ENCODE measurements at places on chromosomes 13 and 19.
A peak's percentile ranks its signal among the peaks of the same experiment; 100 is the strongest.

- peak; percentile 95 for DNase-seq
Observed at GRCh38 chr19:14006766-14007562, 844 bp upstream of the RFX1 start.

GRCh38 chr13:113005076-113005865 is 36.3 kb downstream of the MCF2L start:
- DNase-seq = no peak

GRCh38 chr13:95251641-95252040 is 49.6 kb downstream of the ABCC4 start:
- no peak for DNase-seq

GRCh38 chr19:53388168-53388567 is 6.8 kb upstream of the ZNF765 start:
- DNase-seq = no peak

GRCh38 chr19:32324631-32325285 is 20.7 kb upstream of the ZNF507 start:
- no peak for DNase-seq

DNA sequence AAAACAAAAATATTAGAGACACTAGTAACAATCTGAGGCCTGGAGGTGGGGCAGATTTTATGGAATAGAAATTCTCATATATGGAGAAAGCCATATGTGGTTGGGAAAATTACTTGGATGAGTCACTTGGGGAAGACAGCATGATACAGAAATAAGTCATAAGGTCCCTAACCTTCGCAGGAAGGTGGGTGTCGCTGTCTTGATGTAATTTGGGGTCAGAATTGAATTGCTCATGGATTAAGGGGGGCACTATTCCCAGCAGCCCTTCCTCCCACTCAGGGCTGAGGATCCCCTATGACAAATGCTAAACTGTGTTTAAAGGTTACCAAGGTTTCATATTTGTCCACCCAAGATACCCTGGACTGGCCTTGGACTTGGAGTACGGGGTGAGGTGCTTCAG is 5.0 kb downstream of the RDH8 start:
- no peak for DNase-seq

DNA sequence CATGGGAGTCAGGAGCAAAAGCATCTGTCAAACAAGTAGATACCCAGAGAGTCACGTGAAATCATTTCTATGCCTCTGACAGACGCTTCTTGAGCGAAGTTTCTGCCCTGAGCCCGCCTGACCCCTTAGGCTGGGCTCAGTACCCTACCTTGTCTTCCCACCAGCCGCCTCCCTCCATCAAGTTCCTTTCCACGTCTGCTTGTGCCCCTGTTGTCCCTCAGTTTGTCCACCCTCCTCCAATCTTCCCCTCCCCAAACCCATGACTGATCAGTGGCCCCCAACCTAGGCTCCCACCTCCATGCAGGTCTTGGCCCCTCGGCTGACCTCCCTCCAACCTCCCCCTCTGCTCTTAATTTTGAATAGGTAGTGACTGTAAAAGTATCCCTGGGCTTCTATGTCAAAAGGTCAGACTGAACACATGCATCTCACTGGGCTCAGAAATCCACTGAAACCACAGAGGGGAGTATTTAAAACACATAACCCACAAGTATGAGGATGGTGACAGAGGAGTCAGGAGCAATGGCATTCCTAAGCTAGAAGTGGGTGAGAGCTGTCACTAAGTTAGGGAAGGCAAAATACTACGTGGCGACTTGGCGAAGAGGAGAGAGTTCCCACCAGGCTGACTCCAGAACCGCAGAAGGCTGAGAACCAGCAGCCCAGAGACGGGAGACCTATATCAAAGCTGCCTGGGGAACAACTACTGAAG is 1.7 kb upstream of the ZNF446 start:
- no peak for DNase-seq

- DNase-seq = peak; percentile 98
Observed at GRCh38 chr13:36818804-36819738, at the start of gene RFXAP. Gene RFXAP (plus strand): TSS chr13:36819222. CDS start chr13:36819358, 136 bp downstream.

DNA sequence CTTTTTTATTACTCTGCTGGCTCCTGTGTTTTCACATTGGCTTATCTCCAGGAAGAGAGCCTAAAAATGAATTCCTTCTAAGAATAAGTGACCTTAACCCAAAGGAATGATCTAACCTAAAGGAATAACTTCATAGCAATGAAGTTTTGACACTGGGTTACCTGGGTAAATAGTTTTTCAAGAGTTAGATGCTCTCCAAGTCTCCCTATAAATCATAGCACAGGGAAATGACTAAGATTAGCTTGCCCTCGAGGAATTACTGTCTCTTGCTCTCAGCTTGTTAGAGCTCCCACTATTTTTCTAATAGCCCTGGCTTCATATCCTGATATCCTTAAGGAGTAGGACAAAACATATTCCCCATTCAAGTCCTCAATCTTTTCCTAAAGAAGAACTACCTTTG is 66.3 kb downstream of the SPRY2 start:
- DNase-seq = no peak

- no peak for DNase-seq
Observed at GRCh38 chr13:103965506-103966243, 899.5 kb upstream of the SLC10A2 start.

- no peak for DNase-seq
Observed at GRCh38 chr13:113650275-113650674, 7.7 kb downstream of the ATP4B start.

DNA sequence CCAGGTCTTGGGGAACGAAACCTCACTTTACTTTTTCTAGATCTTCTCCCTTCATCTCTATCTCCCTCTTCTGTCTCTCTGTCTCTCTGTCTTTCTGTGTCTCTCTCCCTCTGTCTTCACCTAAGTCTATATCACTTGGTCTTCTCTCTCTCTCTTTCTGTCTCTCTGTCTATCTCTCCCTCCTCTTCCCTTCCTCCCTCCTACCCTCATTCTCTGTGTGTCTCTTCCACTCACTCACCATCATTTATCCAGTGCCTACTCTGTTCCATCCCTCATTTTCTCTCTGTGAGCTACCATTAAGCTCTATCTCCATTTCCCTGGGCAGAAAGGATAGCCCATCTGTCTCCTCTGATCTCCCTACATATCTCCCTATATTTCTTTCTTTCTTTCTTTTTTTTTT is 32.2 kb upstream of the FBL start:
- no peak for DNase-seq

DNA sequence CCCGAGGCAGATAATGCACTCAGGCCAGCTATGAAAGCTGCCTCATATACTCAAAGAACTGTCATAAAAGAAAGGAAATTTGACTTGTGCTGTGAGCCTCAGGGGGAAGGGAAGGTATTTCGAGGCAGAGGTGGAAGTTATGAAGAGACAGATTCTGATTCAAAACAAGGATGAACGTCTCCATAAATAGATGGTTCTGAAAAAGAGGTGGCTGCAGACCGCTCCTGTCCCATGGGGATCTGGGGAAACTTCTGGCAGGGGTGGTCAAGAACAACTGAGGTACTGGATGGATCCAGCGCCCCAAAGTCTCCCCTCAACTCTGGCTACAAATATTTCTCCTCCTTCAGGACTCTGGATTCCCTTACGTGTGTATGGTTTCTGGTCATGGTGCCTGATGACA is 168.1 kb upstream of the IRS2 start:
- no peak for DNase-seq

GRCh38 chr19:43605875-43606568 is 5.9 kb upstream of the SRRM5 start:
- no peak for DNase-seq

DNA sequence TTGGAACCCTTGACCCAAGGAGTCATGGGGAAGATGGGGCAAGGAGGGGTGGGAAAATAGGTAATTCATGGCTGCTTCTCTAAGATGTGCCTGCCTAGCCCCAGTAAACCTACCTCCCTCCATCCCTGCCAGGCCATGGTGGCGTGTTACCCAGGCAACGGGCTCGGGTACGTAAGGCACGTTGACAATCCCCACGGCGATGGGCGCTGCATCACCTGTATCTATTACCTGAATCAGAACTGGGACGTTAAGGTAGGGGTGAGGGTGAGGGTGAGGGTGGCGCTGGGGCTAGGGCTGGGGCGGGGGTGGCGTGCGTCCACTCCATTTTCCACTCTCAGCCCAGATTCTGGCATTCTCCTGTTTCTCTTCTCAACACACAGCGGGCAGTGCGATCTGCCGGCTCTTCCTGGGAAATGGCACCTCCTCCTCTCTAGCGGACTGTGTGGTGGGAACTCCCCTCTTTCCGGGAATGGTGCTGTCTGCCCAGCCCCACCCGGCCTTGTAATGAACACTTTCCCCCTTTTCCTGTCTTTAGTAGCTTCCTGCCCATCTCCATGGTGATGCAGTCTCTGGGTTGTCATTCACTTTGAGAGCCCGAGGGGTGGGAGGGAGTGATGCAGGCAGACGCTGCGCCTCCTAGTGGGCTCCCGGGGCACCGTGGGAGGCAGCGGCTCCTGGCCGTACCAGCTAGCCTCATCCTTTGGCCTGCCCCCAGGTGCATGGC is 7.6 kb downstream of the EGLN2 start:
- DNase-seq = peak; percentile 88

GRCh38 chr19:29302002-29302928 is 89.3 kb upstream of the UQCRFS1 start:
- DNase-seq = no peak

- DNase-seq = no peak
Observed at GRCh38 chr13:44293908-44294735, 79.5 kb upstream of the SERP2 start.

GRCh38 chr13:27622102-27622820 is 569 bp downstream of the POLR1D start:
- no peak for DNase-seq

- DNase-seq = no peak
Observed at GRCh38 chr19:45542234-45542668, 35.0 kb downstream of the VASP start.

DNA sequence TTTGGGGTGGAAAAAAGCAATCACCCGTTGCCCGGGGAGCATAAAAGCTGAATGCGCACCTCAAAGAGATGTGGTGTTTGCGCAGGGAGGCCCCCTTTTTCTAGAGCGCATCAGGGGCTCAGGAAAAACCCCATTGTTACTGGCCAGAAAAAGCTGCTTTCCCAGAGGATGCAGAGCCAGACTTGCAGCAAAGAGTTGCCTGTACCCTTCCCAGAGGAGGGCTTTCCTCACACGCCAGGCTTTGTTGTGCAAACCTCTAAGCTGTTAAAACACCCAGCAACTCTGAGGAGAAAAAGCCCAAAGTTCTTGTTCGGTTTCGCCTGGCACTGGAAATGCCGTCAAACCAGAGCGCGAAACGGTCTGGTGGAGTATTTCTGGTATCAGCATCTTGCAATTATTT is 29.3 kb downstream of the GSX1 start:
- no peak for DNase-seq

- peak; percentile 67 for DNase-seq
Observed at GRCh38 chr19:798415-799075, 1.3 kb downstream of the PTBP1 start.

Measured in Right ventricle myocardium inferior (tissue), 1 donor.